Small intestine (tissue), 16 donors: ENCODE measurements at places on chromosomes 16 and 17. TPM values are rescaled to one million over a fixed set of nuclear protein-coding genes. Genes with fewer than 3 reads are reported as not detected.

MT1F gene
- polyA plus RNA-seq = 38.0 TPM

OR1D5 gene
- not detected for polyA plus RNA-seq

CAMKK1 gene
- 3.9 TPM for polyA plus RNA-seq

P2RX1 gene
- polyA plus RNA-seq = 53.4 TPM

CCL5 gene
- 7.7 TPM for polyA plus RNA-seq

ABCC12 gene
- not detected for polyA plus RNA-seq

FOXC2 gene
- 0.13 TPM for polyA plus RNA-seq

HIC1 gene
- 6.2 TPM for polyA plus RNA-seq

TMEM204 gene
- 23.8 TPM for polyA plus RNA-seq

AURKB gene
- 5.1 TPM for polyA plus RNA-seq

CD7 gene
- 6.5 TPM for polyA plus RNA-seq

RPS6KB1 gene
- polyA plus RNA-seq = 6.5 TPM

- DNase-seq = peak; percentile 91
Observed at GRCh38 chr16:4011940-4012629, 104.2 kb downstream of the ADCY9 start.

DNA sequence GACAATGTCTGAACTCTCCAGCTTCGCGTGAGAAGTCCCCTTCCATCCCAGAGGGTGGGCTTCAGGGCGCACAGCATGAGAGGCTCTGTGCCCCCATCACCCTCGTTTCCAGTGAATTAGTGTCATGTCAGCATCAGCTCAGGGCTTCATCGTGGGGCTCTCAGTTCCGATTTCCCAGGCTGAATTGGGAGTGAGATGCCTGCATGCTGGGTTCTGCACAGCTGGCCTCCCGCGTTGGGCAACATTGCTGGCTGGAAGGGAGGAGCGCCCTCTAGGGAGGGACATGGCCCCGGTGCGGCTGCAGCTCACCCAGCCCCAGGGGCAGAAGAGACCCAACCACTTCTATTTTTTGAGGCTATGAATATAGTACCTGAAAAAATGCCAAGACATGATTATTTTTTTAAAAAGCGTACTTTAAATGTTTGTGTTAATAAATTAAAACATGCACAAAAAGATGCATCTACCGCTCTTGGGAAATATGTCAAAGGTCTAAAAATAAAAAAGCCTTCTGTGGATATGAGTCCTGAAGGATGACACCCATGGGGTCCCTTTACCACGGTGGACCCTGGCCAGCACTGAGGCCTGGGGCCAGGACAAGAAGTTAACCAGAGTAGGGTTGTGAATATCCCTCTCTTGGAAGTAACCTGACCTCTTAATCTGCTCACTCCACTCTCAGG lies 10.5 kb upstream of the ITGAD start:
- peak; percentile 65 for DNase-seq

DNA sequence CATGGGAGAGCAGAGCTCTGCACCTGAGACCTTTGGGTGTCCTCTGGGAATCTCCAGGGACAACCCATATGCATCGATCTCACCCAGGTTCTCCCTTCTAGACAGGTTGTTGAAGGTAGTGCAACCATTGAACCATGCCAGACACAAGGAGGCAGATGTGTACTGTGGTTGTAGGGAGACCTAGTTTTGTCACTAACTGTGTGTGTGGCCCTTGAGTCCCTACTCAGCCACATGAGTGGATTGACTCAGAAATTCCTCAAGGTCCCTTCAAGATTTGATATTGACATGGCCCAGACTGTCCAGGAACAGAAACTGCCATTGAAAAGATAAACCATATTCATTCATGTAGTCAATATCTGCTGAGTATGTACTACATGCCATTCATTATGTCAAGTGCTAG lies 396.4 kb upstream of the CCL2 start:
- no peak for DNase-seq

DNA sequence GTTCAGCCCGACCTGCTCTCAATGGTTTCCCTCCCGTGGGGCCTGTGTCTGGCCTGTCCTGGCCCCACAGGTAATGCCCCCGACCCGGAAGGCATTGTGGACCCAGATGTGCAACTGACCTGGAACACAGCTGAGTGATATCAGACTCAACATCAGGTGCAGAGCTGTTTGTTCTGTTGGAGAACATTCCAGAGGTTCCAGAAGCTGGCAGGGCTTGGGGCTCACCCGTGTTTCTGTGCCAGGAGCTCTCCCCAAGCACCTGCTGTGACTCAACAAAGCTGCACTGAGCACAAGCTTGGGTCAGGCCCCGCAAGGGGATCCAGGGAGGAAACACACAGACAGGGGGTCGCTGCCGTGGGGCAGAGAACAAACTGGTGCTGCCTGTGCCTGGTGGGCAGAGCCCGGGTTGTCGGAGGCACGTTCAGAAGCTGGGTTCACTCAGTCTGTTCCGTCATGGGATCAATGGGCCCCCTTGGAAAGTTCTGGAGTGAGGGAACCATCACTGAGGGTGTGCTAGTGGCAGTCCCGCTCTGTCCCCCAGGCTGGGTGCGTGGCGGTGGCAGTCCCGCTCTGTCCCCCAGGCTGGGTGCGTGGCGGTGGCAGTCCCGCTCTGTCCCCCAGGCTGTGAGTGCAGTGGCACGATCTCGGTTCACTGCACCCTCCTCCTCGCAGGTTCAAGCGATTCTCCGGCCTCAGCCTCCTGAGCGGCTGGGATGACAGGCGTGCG lies 22.1 kb downstream of the HS3ST6 start:
- DNase-seq = peak; percentile 67

GRCh38 chr16:2854700-2855309 lies 3.2 kb downstream of the PRSS22 start:
- DNase-seq = no peak

DNA sequence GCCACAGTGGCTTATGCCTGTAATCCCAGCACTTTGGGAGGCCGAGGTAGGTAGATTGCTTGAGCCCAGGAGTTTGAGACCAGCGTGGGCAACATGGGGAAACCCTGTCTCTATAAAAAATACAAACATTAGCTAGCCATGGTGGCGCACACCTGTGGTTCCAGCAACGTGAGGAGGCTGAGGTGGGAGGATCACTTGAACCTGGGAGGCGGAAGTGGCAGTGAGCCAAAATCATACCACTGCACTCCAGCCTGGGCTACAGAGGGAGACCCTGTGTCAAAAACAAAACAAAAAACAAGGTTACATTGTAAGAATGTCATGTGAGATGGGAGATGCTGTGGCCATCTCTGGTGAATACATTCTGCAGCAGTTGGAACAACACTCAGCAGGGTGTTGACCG lies 13.5 kb downstream of the DUSP14 start:
- no peak for DNase-seq

DNA sequence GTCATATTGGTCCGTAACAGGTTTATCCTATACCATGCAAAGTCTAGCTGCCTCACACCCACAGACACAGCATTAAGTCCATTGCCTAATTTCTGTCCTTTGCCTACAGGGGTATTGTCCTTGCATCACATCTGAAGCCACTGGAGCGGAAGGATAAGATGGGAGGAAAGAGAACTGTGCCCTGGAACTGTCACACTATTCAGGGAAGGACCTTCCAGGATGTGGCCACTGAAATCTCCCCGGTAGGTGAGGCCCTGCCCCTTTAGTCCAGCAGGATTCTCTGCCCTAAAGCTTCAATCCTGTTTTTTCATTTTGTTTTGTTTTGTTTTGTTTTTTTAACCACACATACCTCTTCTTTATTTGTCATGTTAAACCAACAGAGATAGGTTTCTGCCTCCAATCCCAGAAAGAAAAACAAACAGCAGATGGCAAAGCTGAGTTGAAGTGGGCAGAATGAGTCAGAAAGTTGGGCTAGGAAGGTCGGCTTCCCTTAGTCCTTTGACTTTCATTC lies 2.2 kb upstream of the EFTUD2 start:
- DNase-seq = no peak

DNA sequence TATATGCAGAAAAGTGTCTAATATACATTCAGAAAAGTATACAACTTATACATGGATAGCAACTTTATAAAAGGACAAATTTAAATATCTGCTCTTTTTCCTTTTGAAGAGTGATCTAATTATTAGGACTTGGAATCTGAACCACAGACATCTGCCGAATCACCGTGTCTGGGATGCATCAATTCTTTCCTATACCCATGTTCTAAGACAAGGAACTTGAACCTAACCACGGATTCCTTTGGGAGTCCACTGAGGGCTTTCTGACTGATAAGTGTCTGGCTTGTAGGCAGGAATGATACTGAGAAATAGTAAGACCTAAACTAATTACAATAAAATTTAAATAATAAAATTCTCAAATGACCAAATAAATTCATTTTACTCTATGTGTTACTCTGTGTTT lies 54.2 kb downstream of the NDEL1 start:
- no peak for DNase-seq

GRCh38 chr17:59001158-59001814 lies 105.4 kb downstream of the TRIM37 start:
- DNase-seq = peak; percentile 9

- no peak for DNase-seq
Observed at GRCh38 chr17:62094175-62094574, 29.1 kb upstream of the MED13 start.

- DNase-seq = no peak
Observed at GRCh38 chr16:9279291-9280068, 188.0 kb downstream of the HAPSTR1 start.

DNA sequence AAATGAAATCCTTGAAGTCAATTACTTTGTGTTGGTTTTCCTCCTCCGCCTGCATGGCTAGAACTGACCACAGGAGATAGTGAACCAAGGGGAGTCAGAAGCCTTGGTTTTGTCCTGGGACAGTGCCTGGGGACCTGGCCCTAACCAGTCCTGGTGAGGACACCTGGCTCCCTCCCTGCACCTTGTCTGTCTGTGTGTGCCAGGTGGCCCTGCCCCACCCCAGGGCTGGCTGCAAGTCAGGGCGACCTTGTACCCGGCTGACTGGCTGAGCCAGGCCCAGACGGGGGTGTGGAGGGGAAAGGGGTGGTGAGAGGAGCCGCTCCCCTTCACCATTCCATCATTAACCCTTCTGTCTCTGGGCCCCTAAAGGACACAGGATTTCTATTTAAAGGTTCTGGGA lies 3.4 kb downstream of the RAPGEFL1 start:
- DNase-seq = peak; percentile 97

GRCh38 chr17:10196941-10197340 lies 1.5 kb downstream of the GAS7 start:
- no peak for DNase-seq

GRCh38 chr17:74271281-74271680 lies 2.8 kb upstream of the DNAI2 start:
- no peak for DNase-seq

DNA sequence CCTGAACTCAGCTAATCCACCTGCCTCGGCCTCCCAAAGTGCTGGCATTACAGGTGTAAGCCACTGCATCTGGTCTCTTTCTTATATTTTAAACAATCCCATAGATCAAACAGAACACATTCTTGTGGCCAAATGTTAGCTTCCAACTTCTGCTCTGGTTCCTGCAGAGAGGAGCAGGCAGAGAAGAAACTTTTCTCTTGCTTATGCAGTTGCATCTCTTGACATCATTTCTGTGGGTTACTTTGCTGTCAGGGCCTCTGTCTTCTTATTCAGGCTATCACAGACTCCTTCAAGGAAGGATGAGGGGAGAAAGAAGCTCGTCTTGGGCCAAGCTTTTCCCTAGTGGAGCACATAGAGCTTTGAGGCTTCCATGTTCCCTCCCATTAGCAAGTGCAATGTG lies 7.8 kb downstream of the HSD17B2 start:
- no peak for DNase-seq

DNA sequence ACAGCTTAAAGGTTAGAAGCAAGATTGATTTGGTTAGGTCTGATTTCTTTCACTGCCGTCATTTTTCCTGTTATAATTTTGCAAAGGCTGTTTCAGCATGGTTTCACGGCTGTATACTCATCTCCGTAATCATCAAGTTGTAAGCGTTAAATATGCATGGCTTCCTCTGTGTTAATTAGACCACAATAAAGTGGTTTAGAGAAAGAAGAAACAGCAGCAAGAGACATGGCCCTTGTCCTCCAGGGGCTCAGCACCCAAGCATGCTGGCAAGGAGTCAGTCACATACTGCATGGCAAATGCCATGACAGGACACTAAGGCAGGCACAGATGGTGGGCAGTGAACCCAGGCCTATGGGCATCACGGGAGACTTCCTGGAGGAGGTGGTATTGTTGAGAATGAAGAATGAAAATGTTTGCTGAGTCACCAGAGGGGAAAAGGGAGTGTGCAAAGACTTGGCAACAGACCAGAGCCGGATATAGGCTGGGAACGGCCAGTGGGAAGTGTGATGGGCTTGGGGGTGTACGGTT lies 61.4 kb upstream of the PLCG2 start:
- no peak for DNase-seq

DNA sequence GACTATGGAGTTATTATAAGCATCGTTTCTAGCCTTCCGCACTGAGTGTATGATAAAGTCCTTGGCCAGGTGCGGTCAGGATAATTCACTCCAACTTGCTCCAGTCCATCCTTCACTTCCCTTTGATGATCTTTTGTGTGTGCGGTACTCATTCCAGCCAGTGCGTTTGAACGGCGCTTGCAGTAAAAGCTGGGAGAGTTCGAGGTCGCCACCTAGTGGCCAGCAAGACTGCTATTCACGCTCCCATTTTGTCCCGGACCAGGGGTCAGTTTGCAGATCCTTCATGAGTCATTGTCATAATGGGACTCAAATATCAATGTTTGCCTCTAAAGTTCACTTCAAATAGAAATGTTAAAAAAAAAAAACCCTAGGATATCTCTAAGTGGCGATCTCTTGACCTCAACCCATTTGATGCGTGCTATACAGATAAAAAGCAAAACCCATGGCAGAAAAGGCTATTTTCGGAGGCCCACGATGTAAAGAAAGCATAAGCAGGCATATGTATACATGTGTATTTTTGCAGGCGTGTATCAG lies 417.1 kb downstream of the TMEM114 start:
- peak; percentile 90 for DNase-seq

DNA sequence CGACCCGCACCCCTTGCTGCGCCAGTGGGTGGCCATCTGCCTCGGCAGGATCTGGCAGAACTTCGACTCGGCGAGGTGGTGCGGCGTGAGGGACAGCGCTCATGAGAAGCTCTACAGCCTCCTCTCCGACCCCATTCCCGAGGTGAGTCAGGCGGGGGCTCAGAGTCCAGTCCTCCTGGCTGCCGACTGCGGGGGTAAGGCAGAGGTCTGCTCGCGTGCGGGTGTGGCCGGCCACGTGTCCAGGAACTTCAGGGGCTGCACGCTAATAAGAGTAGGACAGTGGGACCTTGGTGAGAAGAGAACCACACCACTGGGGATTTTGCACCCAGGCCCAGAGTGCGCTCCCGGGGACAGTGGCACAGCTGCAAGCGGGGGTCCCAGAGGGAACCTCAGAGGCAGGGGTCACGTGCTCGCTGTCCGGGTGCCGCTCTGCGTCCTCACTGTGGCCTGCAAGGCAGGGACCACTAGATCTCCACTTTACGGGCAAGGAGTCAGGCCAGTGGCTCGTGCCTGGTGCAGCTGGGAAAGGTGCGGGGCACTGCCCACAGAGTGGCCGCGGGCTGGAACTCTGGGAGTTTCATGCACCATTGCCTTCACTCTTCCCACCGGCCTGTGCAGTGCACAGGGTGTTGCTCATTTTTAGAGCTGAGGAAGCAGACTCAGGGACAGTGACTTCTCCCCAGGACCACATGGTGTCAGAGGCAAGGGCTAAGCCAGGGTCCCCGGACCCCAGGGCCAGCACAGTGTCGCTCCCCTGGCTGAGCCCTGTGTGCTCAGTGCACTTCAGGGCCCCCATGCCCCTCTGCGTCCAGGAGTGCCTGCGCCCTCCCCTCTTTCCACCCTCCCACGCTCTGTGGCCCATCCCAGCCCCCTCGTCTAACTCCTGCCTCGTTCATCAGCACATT lies 107.6 kb upstream of the CHMP6 start:
- no peak for DNase-seq

- DNase-seq = no peak
Observed at GRCh38 chr16:48113001-48113400, 42.8 kb downstream of the ABCC12 start.

- peak; percentile 93 for DNase-seq
Observed at GRCh38 chr17:4365103-4365627, 1.3 kb downstream of the UBE2G1 start.
